ENCODE measurements at places on chromosomes 2 and 18.

DNA sequence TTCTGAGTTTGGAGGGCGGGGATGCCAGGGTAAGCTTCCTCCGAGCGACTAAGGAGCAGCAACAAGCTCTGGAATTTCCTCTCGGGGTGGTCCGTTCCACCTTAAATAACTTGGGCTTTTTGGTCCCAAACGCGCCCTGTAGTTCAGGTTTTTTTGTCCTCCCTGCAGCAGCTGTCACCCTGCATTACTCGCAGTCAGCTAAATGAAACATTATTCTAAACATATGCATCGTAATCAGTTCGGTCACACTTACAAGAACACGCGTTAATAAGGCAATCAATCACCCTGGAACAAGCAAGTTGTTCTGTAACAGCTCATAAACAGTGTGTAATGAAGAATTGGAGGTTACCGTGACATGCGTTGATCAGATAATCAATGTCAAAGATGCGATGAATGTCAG lies 8.3 kb downstream of the EVX2 start:
- DNase-seq, result no peak

DNA sequence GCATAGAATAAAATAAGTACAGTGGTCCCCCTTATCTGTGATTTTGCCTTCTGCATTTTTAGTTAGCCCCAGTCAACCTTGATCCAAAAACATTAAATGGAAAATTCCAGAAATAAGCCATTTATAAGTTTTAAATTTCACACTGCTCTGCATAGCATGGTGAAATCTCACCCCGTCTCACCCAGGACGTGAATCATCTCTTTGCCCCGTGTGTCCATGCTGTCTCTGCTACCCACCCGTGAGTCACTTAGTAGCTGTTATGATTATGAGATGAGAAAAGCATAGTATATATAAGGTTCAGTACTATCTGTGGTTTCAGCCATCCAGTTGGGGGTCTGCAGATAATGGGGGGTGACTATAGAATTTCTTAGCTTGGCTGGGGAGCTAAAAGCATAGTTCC lies 67.3 kb downstream of the RHBDD1 start:
- no peak for DNase-seq

GRCh38 chr18:53864770-53865169 lies 359.7 kb downstream of the MBD2 start:
- DNase-seq, result no peak

GRCh38 chr2:85501248-85501647 lies 37.7 kb upstream of the MAT2A start:
- no peak for DNase-seq

DNA sequence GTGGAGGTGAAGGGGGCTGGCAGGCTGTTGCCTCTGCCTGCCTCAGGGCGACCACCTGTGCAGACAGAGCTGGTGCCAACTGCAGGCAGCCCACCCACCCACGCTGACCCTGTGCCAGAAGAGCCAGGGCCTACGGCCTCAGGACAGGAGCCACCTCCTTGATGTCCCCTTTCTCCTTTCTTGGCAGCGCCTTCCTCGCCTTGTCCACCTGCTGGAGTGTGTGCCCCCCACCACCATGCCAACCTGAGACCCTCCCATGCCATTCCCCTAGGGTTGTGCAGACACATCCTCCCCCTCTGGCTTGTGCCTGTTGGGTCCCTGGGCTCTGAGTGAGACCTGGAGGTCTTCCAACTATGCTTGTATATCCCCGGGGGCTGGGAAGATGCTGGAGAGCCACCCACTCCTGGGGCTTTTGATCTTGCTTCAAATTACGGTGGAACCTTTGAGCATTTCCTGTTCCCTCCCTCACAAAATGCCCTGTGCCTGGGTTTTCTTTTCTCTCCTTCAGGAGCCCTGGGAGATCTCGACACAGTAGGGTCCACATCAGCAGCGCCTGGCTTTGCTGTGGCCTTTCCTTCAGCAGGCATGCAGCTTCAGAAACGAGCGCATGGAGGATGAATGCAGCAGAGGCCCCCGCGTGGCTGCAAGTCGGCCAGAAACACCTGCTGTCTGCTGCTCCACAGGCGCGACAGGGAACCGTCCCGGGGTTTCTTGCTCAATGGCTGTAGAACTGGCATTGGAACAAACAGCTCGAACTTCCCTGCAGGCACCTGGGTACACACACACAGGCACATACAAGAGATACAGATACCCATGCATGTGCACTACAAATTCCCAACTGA lies 65.9 kb upstream of the SH3RF3 start:
- DNase-seq, result no peak

Data from stimulated activated CD8-positive, alpha-beta memory T cell treated with anti-CD3 and anti-CD28 coated beads, Interleukin-4, amount 100 ng/mL, for 4 hours (primary cell).